Ovary (tissue), 10 donors: ENCODE measurements at places on chromosomes 7 and 10. TPM values are rescaled to one million over a fixed set of nuclear protein-coding genes. Genes with fewer than 3 reads are reported as not detected.
A peak's percentile ranks its signal among the peaks of the same experiment; 100 is the strongest.

GRCh38 chr7:102319671-102320070, 33.0 kb downstream of the SH2B2 start:
- DNase-seq = no peak

ARHGEF5 gene
- total RNA-seq = 12.6 TPM

VPS50 gene
- total RNA-seq = 25.6 TPM

DNA sequence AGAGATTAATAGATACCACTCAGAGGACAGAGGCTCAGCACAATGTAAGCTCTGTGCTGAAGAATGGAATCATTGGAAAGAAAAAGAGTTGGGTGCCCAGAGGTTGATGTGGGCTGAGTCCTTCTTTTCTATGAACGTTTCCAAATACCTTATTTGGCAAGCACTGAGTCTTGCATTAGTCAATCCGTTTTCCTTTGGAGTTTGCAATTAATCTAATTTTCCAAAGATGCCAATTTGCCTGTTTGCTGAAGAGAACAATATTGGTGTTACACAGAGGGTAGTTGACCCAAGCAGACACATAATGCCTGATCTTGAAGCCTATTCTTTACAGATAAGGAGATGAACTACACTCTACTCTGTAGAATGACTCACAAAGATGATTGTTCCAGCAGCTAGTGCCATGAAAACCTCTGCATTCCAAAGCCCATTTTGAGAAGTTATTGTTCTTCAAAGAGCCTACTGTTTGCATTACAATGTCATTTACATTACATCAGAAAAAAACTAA, 55.4 kb upstream of the MET start:
- no peak for DNase-seq

DNA sequence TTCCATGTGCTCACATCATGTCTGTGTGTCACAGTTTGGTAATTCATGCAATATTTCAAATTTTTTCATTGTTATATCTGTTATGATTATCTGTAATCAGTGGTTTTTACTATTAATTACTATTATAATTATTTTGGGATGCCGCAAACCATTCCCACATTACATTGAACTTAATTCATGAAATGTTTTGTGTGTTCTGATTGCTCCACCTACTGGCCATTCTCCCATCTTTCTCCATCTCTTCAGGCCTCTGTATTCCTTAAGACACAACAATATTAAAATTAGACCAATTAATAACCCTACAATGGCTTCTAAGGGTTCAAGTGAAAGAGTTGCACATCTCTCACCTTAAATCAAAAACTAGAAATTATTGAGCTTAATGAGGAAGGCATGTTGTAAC, 398.5 kb downstream of the PCDH15 start:
- no peak for DNase-seq

DNA sequence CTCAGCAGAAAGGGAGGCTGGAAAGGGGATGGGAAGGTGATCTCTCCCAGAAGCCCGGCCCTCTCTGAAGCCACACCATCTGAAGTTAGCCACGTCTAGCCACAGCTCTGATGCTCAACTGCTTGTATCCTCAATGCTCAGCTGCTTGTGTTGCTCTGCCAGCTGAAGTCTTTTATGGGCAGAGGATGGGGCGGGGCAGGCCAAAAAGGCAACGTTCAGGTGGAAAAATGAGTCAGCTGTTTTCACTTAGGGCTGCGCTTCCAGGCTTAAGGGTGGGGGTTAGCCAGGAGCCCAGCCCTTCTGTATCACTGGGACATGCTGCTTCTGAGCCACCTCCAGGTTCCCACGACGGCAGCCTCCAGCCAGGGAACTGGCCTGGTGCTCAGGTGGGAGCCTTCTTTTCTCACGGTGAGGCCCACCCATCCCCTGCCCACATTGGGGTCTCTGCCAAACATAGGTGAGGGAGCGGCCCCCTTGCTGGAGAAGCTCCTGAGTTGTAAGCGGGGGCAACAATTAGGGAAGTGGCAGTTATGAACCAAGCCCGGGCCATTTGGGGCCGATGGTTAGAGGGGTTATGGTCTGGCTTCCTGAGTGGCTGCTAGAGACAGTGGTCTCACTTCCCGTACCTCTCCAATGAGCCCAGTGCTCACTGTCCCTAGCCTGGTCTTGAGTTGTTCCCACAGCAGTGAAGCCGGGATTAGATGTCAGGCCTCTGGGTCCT, 44.9 kb upstream of the CNPY1 start:
- peak; percentile 13 for DNase-seq

DNA sequence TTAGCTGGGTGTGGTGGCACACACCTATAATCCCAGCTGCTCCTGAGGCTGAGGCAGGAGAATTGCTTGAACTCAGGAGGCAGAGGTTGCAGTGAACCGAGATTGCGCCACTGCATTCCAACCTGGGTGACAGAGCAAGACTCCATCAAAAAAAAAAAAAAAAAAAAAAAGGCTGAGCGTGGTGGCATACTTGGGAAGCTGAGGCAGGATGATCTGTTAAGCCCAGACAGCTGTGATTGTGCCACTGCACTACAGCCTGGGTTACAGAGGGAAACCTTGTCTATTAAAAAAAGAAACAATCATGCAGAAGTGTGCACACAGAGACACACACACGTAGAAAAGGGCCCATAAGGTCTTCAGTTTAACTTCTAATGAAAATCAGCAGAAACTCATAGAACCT, 150.6 kb downstream of the TPST1 start:
- no peak for DNase-seq

DNA sequence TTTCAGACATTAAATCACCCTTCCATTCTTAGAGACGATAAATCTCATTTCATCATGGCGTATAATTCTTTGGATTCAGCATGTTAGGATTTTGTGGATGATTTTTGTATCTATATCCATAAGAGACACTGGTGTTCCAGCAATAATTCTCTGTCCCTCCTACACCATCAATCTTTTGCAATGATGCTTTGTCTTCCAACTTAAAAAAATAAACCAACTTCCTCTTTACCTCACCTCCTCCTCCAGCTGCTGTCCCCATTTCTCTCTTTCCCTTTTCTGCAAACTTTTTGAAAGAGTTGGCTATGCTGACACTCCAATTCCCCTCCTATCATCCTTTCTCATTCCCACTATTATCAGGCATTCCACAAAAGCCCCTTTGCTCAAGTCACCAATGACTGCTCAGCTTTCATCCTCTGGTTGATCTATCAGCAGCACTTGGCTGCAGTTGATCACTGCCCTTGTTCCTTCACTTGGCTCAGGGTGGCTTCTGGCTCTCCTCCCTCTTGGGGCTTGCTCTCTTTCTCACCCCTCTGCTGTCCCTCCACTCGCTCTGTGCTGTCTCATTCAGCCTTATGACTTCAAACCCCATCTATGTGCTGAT, 130.0 kb downstream of the ARHGAP22 start:
- no peak for DNase-seq

GRCh38 chr7:44078521-44078920, 3.8 kb downstream of the POLM start:
- no peak for DNase-seq

UPK3BL2 gene
- total RNA-seq = 13.3 TPM

ADARB2 gene
- 2.0 TPM for total RNA-seq

GRCh38 chr10:4649886-4650508, 176.0 kb upstream of the AKR1E2 start:
- no peak for DNase-seq

GRCh38 chr7:111168182-111168581, 77.3 kb downstream of the LRRN3 start:
- no peak for DNase-seq

DNA sequence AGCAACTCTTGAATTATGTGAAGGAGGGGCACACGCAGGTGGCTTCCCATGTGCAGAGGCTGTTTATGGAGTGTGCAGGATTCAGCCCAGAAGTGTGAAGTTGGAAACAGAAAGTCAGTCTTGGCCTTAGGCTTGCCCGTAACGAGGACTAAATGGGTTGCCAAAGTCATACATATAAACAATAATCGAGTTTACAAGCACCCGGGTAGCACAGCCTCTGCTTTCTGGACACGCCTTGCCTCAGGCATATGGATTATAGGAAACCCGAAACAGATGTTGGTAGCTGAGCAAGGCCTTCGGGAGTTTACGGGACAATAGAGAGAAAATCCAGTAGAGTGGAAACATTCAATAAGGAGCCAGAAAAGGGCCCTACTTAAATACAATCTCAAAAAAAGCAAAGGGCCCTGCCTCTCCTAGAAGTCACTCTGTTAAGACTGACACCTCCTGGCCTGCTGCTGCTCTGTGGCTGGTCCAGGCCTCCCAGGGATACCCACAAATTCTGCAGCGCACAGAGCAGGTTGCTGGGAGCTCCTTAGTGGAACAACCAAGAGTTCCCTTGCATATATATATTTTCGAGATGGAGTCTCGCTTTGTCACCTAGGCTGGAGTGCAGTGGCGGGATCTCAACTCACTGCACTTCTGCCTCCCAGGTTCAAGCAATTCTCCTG, 48.5 kb downstream of the SMKR1 start:
- no peak for DNase-seq

DNA sequence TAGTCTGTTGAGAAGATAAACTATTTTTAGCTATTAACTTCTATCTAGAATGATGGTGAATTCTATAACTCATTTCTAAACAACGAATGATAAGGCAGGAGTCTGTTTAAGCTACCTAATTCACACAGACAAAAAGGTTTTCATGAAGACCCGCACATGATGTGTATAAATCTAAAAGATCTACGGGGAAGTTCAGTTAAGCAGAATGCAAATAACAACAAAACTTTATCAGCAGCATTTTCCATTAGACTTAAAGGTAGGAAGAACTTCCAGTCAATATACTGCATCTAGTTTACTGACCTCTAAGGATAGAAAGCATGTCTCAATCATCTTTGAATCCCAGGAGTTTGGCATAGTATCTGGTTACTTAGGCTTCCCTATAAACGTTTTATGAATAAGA, 62.6 kb downstream of the CDK6 start:
- no peak for DNase-seq

DNA sequence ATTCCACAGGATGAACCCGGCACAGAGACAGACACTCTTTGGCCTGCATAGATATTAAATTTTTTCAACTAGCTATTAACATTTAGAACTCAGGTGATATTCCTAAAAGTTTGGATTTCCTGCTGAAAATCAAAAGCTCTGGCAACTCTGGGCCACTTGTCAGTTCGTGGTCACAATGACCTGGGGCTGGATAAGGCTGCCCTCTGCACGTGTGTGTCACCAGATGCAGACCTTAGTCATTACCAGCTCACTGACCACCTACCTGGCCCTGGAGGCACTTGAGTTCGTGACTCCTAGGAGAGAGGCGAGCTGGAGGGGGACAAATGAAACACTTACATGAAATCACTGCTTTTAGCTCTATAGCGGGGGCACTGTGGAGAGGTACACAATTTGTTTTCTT, 126.5 kb downstream of the HIPK2 start:
- no peak for DNase-seq

- DNase-seq = no peak
These were observed 89.0 kb downstream of the NEURL1 start for GRCh38 chr10:103582331-103583123.

DNA sequence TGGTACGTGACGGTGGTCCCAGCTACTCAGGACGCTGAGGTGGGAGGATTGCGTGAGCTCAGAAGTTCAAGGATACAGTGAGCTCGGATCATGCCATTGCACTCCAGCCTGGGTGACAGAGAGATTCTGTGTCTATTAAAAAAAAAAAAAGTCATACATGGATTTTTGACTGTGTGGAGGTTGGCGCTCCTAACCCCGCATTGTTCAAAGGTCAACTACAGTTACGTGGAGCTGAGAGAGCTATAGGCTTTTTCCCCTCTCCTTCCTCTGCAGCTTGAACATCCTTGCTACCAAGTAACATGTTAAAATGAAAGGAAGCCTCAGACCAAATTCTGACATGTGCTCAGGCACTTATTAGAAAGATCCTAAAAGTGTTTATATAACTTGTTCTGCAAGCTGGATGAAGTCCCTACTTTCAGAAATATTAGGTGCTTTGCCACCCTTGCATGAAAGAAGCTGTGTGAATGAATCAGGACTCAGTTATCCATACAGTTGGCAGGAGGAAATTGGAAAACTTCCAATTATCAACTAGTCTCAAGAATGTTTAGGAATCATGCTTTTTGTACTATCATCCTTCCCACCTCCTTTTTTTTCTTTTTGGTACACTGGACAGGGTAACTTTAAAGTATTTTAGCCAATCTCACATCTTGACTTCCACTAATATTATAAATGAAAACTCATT, 12.5 kb upstream of the ST7 start:
- DNase-seq = no peak

DNA sequence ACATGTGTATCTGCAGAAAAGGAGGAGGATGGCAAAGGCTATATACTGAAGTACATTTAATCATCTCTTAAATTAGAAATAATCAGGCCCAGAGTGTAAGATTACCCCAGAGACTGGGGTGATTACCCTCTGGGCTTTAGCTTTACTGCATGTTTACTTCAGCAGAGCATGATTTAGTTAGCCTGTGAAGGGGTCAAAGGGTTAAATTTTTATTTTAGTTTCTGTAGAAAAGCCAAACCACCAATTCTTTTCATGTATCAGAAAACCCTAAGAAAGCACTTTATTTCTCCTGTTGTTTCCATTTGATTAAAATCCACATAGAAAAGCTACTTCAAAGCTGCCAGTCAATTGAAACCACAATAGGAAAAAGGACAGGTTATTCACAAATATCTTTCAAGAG, 101.5 kb upstream of the LSM8 start:
- no peak for DNase-seq

STEAP1 gene
- 10.5 TPM for total RNA-seq

ATRNL1 gene
- total RNA-seq = 119 TPM

PTN gene
- total RNA-seq = 2.7 TPM

GRCh38 chr7:95405800-95406199, 9.6 kb upstream of the PON3 start:
- no peak for DNase-seq

OPN1SW gene
- not detected for total RNA-seq

- no peak for DNase-seq
These were observed 28.4 kb upstream of the GJD4 start for GRCh38 chr10:35576730-35577129.

DNA sequence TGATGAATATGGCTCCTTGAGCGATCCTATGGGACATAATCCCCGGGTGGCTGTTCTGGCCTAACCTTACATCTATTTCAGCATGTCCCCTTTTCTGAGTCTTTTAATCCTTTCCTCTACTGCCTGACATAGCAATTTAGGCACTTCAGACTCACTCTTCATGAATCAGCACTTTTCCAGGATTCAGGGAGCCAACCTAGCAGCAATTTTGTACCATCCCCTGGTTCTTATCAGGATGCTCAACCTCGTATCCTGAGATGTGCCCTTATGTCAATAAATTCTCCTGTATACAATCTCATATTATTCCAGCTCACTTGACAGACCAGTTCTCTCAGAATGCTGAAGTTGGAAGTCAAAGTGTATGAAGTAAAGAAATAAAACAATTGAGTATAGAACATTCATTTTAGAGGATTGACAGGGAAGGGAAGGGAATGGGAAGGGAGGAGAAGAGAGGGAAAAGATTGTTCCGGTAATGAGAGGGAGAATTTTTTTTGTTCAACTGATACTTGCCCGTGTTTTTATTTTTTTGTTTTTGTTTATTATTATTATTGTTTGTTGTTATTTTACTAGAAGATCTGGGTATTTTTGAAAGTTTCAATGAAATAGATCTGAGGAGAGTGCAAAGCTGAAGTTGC, 8.2 kb upstream of the ZC3HAV1 start:
- no peak for DNase-seq

GRCh38 chr10:85916994-85917573, 449.5 kb downstream of the GRID1 start:
- DNase-seq = no peak

ZDHHC16 gene
- total RNA-seq = 28.1 TPM
